ENCODE measurements at places on chromosomes 3 and 15.

- DNase-seq, result no peak
Observed at GRCh38 chr3:13714251-13714916, 165.5 kb downstream of the FBLN2 start.

GRCh38 chr15:28023933-28024888 lies 74.9 kb downstream of the OCA2 start:
- DNase-seq, result no peak

GRCh38 chr15:61118885-61119284 lies 110.2 kb downstream of the RORA start:
- no peak for DNase-seq

GRCh38 chr15:67327312-67327711 lies 72.7 kb downstream of the IQCH start:
- no peak for DNase-seq

- no peak for DNase-seq
Observed at GRCh38 chr15:45341790-45342189, 36.6 kb downstream of the GATM start.

DNA sequence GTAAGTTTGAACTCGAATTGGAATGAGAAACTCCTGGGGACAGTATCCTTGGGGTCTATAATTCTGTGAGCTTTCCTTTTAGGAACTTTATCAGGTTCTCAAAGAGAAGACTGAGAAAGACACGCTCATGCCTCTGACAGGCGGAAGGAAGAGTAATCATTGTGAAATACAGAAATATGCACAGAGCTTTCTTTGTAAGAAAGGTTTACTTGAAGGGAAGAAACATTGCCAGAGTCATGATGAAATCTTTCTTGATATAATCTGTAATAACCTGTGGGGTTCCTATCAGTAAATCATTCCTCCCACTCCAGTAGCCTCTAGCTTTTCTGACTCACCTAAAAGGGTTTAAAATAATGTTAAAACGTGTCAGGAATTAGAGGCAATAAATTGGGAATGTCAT lies 83.6 kb upstream of the CCDC39 start:
- no peak for DNase-seq

- no peak for DNase-seq
Observed at GRCh38 chr3:192706272-192706671, 21.1 kb downstream of the FGF12 start.

GRCh38 chr3:122299872-122300460 lies 25.1 kb upstream of the CSTA start:
- no peak for DNase-seq

GRCh38 chr3:36924744-36925521 lies 19.9 kb downstream of the TRANK1 start:
- DNase-seq, result no peak

DNA sequence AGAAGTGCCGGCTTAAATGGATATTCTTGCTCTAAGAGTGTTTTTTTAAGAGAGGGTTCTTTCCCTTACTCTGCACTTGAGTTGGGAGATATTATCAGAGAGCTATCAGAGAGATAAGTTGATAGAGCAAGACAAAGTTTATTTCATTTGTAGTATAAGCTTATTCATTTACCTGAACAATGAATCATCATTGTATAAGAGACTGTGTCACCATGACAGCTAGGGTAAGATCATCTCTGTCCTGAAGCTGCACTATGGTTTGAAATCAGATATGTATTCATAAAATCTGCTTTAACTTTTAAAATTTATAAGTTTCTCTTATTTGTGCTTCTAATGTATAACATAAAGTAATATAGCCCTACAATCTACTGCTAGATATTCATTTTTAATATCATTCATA lies 128.1 kb upstream of the ARL6 start:
- DNase-seq, result no peak

GRCh38 chr3:48429317-48429959 lies 448 bp downstream of the PLXNB1 start:
- peak; percentile 59 for DNase-seq
